ENCODE measurements at places on chromosomes 6 and 20.
A peak's percentile ranks its signal among the peaks of the same experiment; 100 is the strongest.

DNA sequence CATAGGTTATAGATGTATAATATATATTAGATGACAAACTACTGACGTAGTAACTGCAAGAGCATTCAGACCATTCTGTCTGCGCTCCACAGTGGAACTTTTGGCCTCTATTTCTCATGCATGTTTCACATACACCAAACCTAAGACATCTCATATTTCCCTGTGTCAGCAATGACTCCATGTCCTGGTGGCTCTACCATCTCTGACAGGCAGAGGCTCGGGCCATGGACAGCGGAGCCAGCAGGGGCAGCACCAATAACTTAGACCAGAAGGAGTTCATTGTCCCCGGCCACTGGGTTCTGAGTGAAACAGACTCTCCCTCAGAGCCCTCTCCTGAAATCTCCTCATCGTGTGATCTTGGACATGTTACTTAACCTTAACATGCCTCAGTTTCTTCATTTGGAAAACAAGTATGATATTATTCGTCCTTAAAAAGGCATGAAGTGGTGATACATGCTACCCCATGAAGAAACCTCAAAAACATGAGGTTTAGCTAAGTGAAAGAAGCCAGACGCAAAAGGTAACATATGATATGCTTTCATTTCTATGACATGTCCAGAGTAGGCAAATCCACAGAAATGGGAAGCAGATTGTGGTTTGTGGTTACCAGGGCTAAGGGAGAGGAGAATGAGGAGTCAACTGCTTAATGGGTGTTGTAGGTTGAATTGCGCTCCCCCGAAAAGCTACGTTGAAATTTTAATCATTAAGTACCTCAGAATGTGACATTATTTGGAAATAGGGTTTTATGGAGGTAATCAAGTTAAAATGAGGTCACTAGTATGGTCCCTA lies 564.0 kb upstream of the JARID2 start:
- no peak for ATAC-seq

DNA sequence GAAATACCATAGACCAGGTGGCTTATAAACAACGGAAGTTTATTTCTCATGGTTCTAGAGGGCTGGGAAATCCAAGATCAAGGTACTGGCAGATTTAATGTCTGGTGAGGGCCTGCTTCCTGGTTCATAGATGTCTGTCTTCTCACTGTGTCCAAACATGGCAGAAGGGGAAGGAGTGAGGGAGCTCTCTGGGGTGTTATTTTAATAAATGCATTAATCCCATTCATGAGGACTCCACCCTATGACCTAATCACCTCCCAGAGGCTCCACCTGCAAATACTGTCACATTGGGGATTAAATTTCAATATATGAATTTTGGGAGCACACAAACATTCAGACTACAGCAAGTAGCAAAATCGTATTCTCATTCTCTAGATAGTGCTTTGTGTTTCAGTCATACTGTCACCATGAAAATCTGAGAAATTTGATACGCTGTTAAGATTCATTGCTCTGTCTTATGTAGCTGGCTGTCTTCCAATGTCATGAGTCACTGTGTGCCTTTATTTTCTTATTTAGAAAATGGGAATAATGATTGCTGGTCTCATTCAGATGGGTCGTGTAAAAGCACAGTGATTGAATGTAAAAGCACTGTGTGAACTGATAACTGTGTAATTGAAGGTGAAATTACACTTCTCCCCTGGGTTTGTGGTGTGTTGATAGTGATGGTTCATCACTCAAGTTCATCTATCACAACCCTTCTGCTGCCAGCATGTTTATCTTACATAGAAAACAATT lies 8.9 kb upstream of the ERVFRD-1 start:
- ATAC-seq, result no peak

- ATAC-seq, result peak; percentile 7
Measured at GRCh38 chr20:3158968-3159431, 665 bp downstream of the FASTKD5 start.

- no peak for ATAC-seq
Measured at GRCh38 chr6:92043777-92044176, 1375.6 kb downstream of the EPHA7 start.

DNA sequence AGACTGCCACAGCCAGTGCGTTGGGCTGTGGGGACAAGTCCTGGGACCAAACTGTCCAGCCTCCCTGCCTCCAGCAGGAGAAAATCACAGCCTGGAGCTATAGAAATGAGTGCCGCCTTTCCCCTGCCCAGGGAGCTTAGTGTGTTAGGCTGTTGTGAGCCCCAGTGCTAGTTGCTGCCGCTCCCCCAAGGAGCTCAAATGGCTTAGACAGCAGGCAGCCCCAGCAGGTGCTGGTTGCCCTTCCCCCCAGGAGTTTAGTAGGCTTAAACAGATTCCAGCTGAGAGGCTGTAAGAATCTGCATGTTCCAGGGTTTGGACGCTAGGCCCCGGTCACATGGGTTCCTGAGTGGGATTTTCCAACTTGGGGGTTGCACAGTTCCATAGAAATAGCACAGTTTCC lies 27.2 kb upstream of the HMGN3 start:
- no peak for ATAC-seq

DNA sequence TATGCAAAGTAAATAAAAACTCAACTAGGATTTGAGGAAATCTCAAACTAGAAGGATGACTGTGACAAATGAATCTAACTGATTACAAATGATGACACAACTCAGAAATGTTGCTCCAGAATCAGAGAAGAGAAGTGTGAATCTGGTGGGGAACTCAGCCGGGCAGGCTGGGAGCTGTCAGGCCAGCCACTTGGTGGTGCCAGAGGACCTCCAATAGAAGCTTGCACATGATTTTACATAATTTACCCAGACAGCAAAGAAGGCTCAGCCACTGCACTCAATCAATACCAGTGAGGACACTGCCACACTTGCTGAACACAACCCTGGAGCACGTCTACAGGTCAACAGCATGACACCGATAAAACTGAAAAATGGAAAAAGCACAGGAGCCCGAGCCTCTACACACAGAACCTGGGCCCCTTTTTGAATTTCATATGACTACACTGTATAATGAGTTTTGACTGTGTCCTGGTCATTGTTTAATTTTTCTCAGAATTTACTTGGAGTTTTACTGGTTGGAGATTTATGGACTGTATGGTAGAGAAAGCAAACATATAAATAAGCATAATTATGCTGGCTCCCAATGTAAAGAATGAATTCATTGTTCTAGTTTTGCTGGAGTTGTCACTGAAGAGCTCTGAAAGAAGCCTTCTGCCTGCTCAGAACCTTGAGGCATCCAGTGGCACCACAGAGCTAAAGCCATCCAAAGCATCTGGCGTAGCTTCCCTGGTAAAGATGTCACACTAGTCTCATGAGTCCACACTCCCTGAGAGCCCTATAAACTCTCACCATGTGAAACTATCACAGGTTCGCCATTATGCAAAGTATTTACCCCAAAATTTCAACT lies 296.5 kb downstream of the THBS2 start:
- ATAC-seq, result peak; percentile 99

GRCh38 chr20:49610691-49611538 lies 43.0 kb upstream of the PTGIS start:
- ATAC-seq, result peak; percentile 88

DNA sequence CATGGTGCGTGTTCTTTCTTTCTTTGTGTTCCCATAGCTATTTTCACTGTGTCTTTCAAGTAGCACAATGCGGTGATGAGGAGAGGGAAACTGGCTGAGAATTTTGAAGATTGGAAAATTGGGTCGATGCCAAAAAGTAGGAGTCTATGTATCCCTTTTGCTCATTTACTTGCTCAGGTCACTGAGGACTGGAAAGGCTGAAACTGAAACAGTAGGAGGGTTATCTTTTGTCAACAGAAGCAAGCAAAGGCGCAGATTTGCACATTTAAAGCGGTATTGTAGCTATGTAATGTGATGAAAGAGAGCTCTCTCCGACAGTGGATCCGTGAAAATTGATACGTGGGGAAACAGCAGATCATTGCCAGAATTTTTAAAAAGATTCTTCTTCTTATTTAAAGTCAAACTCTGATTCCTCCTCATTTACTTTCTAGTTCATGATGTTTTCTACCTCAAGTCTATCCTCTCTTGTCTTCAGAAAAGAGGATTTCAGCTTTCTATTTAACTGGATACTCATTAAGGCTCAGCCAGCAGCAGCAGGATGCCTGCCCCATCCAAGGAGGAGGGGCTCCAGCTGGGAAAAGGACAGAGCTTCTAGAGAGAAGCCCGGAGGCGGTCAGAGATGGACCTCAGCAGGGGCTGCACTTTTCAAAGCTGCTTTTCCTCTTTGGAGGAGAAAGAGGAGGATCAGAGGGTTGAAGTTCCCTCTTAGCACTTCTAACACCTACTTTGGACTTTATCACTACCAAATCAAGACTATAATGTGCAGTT lies 15.9 kb upstream of the FYN start:
- peak; percentile 52 for ATAC-seq

DNA sequence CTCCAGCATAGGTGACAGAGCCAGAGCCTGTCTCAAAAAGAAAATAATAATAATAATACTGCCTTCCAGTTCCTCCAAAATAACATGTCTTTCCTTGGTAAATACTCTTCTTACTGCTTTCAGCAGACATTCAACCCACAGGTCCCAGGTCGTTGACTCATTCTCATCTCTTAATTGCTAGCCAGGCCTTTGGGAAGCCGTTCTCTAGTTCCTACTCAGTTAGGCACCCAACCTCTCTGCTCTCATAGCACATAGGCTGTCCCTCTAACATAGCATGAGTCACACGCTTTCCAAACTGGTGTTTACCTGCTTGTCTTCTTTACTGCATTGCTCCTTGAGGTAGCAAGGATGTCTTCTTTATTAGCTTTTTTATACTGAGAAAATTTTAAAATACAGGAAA lies 98.8 kb downstream of the LAMA2 start:
- no peak for ATAC-seq

All from motor neuron (in vitro differentiated cells).